Karpas-422 (cell line): ENCODE measurements at places on chromosomes 1 and 21. TPM values are rescaled to one million over a fixed set of nuclear protein-coding genes. Genes with fewer than 3 reads are reported as not detected.
A peak's percentile ranks its signal among the peaks of the same experiment; 100 is the strongest.

- H3K27ac ChIP-seq = no peak overlapping the region
- no peaks in the 10 kb centered on the region for H3K36me3 ChIP-seq
- no peaks in the 10 kb centered on the region for H3K4me1 ChIP-seq
- no peak overlapping the region for H3K4me3 ChIP-seq
- DNase-seq = no peak
Observed at GRCh38 chr1:210123383-210123782, 109.2 kb upstream of the SERTAD4 start.

GRCh38 chr21:20649231-20649630 lies 349.0 kb upstream of the NCAM2 start:
- H3K27ac ChIP-seq = no peak overlapping the region
- no peak for DNase-seq
- no peaks in the 10 kb centered on the region for H3K36me3 ChIP-seq

GRCh38 chr1:51898090-51898734 lies 19.7 kb upstream of the NRDC start:
- H3K4me3 ChIP-seq = no peak overlapping the region
- H3K27ac ChIP-seq = no peak overlapping the region
- H3K36me3 ChIP-seq = no peaks in the 10 kb centered on the region
- H3K27me3 ChIP-seq = no peaks in the 10 kb centered on the region

DNA sequence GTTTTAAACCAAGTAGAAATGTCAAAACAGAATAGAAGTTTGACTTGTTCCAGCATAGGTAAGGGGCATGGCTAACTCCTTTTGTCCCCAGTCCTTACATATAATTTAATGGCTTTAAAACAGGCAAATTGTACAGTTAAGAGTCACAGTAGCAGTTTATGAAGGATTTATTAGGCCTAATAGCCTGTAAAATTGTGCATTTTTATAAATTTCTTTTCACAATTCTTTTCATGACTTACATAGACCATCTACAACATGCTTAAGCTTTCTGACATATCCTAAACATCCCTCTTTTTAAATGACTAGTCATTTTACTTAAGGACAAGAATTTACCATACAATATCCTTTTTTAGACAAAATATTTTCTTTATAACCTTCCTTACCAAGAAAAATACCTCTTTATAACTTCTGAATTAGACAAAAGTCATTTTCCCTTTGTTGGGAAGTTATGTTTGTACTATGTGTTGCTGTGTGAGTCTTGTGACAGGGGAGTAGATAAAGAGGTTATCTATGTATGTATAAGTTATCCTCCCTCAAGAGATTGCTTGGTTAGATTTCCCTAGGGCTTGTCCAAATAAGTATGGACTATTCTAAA lies 34.5 kb upstream of the SLC5A9 start:
- H3K4me1 ChIP-seq = no peaks in the 10 kb centered on the region
- no peak overlapping the region for H3K4me3 ChIP-seq
- no peak for DNase-seq
- H3K27ac ChIP-seq = no peak overlapping the region

DNA sequence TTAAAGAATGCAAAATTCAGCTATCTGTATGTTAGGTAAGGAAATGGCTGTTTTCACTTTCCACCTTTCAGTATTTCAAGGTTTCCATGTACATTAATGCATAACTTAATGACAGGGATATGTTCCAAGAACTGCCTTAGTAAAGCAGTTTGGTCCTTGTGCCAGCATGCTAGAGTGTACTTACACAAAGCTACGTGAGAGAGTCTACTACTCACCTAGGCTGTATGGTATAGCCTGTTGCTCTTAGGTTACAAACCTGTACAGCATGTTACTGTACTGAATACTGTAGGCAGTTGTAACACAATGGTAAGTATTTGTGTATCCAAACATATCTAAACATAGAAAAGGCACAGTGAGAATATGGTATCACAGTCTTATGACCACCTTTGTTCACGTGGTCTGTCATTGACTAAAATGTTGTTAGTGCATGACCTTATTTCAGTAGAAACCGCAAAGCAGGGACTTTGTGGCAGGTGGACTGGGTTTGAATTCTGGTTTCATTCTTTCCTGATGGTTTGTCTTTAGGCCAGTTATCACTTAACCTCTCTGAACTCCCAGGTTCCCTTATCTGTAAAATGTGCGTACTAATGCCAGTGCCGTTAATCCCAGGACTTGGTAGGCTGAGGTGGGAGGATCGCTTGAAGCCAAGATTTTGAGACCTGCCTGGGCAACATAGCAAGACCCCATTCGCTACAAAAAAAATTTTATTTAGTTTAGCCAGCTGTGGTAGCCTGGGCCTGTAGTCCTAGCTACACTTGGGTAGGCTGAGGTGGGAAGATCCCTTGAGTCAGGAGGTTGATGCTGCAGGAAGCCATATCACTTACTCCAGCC lies 4.9 kb downstream of the SMYD2 start:
- no peak for DNase-seq
- H3K4me3 ChIP-seq = no peak overlapping the region
- no peaks in the 10 kb centered on the region for H3K36me3 ChIP-seq
- no peaks in the 10 kb centered on the region for H3K27me3 ChIP-seq

- no peak overlapping the region for H3K4me3 ChIP-seq
- peaks cover 15% of the 10 kb centered on the region for H3K4me1 ChIP-seq
- H3K36me3 ChIP-seq = no peaks in the 10 kb centered on the region
Observed at GRCh38 chr21:33940164-33940880, 24.7 kb upstream of the ATP5PO start.

DNA sequence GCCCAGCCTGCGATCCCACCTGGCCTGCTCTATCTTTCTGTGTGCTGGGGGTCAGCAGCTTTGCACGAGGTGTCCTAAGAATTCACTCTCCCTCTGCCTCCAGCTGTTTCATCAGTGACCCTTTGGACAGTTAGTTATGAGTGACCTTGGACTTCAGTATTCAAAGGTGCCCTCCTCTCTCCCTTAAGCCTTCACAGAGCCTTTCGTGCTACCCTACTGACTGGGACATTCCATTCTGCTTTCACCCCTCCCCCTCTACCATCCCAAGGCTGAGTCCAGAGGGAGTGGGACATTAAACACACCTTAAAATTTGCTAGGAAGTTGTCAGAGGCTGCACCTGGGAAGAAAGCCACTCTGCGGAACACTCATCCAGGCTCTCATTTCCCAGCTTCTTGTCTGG lies 171.9 kb downstream of the CLIC6 start:
- no peak for DNase-seq
- no peaks in the 10 kb centered on the region for H3K27me3 ChIP-seq
- H3K4me3 ChIP-seq = no peak overlapping the region
- H3K36me3 ChIP-seq = no peaks in the 10 kb centered on the region
- no peak overlapping the region for H3K27ac ChIP-seq
- H3K4me1 ChIP-seq = no peaks in the 10 kb centered on the region

- H3K4me1 ChIP-seq = no peaks in the 10 kb centered on the region
- no peaks in the 10 kb centered on the region for H3K27me3 ChIP-seq
- no peaks in the 10 kb centered on the region for H3K36me3 ChIP-seq
- DNase-seq = no peak
- H3K27ac ChIP-seq = no peak overlapping the region
Observed at GRCh38 chr1:231157311-231157710, 4.5 kb upstream of the TRIM67 start.

DNA sequence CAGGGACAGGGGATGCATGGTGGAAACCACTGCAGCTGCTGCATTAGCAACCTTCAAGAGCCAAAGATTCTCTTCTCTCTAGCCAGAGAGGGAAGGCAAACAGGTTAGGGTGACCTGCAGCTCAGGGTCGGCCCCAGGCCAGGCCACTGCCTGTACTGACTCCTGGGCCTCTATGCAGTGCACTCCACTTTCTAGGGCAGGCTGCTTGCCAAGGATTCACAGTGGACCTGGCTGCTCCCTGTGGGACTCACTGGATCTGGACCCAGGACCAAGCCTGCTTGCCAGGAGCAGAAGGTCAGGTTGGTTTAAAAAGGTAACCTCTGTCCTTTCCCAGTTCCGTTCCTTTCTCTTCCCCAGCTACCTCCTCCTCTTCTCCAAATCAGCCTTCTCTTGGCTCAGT lies 52.4 kb downstream of the HIVEP3 start:
- no peak overlapping the region for H3K4me3 ChIP-seq
- no peaks in the 10 kb centered on the region for H3K36me3 ChIP-seq
- no peak for DNase-seq

GRCh38 chr1:50651476-50652263 lies 228.4 kb upstream of the DMRTA2 start:
- H3K27ac ChIP-seq = no peak overlapping the region
- no peak overlapping the region for H3K4me3 ChIP-seq
- H3K4me1 ChIP-seq = no peaks in the 10 kb centered on the region
- DNase-seq = no peak
- H3K36me3 ChIP-seq = no peaks in the 10 kb centered on the region
- no peaks in the 10 kb centered on the region for H3K27me3 ChIP-seq

- DNase-seq = no peak
- no peaks in the 10 kb centered on the region for H3K27me3 ChIP-seq
- H3K4me1 ChIP-seq = peaks cover 81% of the 10 kb centered on the region
- peak overlapping the region; percentile 82 for H3K27ac ChIP-seq
Observed at GRCh38 chr1:223264529-223264928, 99.4 kb downstream of the SUSD4 start.

- no peaks in the 10 kb centered on the region for H3K27me3 ChIP-seq
- no peak overlapping the region for H3K4me3 ChIP-seq
- peaks cover 52% of the 10 kb centered on the region for H3K4me1 ChIP-seq
- no peaks in the 10 kb centered on the region for H3K36me3 ChIP-seq
- no peak for DNase-seq
Observed at GRCh38 chr1:9078015-9078751, 8.7 kb upstream of the SLC2A5 start.

GRCh38 chr1:228369608-228370438 lies 36.8 kb downstream of the TRIM11 start:
- DNase-seq = no peak
- H3K4me1 ChIP-seq = peaks cover 23% of the 10 kb centered on the region
- H3K36me3 ChIP-seq = no peaks in the 10 kb centered on the region
- no peak overlapping the region for H3K4me3 ChIP-seq
- no peak overlapping the region for H3K27ac ChIP-seq
- H3K27me3 ChIP-seq = no peaks in the 10 kb centered on the region

GRCh38 chr1:115828101-115829022 lies 12.6 kb downstream of the NHLH2 start:
- no peak for DNase-seq
- H3K27ac ChIP-seq = no peak overlapping the region
- H3K36me3 ChIP-seq = no peaks in the 10 kb centered on the region
- H3K4me3 ChIP-seq = no peak overlapping the region
- H3K4me1 ChIP-seq = no peaks in the 10 kb centered on the region
- no peaks in the 10 kb centered on the region for H3K27me3 ChIP-seq

DNA sequence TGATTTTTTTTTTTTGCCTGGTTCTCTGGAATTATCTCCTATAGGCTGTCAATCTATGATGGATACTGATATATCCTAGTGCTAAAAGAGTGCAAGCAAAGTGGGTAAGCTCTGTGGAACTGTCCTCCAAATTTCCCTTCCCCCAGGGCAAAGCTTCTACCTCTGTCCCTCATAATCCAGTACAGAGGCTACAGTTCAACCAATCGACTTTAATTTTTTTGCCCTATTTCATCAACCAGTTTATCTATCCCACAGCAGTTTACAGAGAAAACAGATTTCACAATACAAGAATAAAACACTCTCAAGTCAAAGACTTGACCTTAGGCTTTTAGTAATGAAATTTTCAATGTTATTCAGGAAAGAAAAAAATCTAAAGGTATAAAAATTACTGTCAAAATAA lies 13.9 kb downstream of the PUM1 start:
- DNase-seq = no peak
- no peaks in the 10 kb centered on the region for H3K27me3 ChIP-seq
- peaks cover 14% of the 10 kb centered on the region for H3K4me1 ChIP-seq
- no peak overlapping the region for H3K4me3 ChIP-seq
- H3K27ac ChIP-seq = no peak overlapping the region

DNA sequence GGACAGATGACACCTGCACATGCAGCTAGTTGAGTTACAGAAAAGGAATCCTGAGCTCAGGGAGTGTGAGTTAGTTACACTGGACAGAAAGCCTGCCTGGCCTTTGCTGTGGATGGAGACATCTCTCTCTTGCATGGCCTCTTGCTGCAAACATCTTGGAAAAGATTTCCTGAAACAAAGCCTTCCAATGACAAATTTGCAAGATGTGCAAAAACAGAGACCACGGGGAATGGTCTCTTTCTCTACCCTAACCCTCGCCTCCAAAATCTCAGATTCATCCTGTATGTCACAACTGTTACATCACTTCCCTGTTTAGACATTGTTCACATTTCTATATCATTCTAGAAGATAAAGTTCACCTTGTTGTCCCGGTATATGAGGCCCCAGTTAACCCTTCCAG lies 415.6 kb downstream of the RYR2 start:
- no peak for DNase-seq
- no peaks in the 10 kb centered on the region for H3K36me3 ChIP-seq
- no peaks in the 10 kb centered on the region for H3K27me3 ChIP-seq
- H3K27ac ChIP-seq = no peak overlapping the region
- no peaks in the 10 kb centered on the region for H3K4me1 ChIP-seq

STUM gene
- total RNA-seq = 0.04 and 0.15 TPM in 2 replicates

KCNQ4 gene
- 2.3 and 3.2 TPM in 2 replicates for total RNA-seq

NECAP2 gene
- 50.4 and 54.9 TPM in 2 replicates for total RNA-seq

OR2L2 gene
- 0.07 TPM in 1 of 2 replicates, not detected in the other for total RNA-seq

RAB3B gene
- not detected in 2 replicates for total RNA-seq

TINAGL1 gene
- not detected in 2 replicates for total RNA-seq

ITLN2 gene
- not detected in 2 replicates for total RNA-seq
